ENCODE measurements at places on chromosomes 5 and 9.

DNA sequence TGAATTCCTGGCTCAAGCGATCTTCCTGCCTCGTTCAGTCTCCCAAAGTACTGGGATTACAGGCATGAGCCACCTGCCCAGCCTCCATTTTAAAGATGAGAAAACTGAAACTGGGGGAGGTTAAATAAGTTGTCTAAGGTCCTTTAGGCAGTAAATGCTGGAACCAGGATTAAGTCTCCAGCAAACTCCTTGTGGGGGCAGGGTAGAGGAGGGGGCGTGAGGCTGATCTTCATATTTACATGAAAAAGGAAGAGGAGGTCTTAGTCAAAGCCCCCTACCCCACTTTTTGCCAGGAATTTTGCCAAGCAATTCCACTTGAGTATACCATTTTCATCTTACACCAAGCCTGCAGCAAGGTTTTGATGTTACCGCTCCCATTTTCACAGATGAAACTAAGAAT, 76.6 kb upstream of the NR4A3 start:
- DNase-seq: no peak

GRCh38 chr5:156208271-156208670, 118.7 kb upstream of the SGCD start:
- DNase-seq: no peak

DNA sequence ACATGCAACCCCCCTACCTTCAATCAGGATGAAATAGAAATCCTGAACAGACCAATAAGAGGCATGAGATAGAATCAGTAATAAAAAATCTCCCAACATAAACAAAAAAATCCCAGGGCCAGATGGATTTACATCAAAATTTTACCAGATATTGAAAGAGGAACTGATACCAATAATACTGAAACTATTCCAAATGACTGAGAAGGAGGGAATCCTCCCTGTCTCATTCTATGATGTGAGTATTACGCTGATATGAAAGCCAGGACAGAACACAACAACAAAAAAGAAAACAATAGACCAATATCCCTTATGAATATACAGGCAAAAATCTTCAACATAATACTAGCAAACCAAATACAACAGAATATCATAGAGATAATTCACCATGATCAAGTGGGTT, 109.0 kb upstream of the SMC2 start:
- no peak for DNase-seq

DNA sequence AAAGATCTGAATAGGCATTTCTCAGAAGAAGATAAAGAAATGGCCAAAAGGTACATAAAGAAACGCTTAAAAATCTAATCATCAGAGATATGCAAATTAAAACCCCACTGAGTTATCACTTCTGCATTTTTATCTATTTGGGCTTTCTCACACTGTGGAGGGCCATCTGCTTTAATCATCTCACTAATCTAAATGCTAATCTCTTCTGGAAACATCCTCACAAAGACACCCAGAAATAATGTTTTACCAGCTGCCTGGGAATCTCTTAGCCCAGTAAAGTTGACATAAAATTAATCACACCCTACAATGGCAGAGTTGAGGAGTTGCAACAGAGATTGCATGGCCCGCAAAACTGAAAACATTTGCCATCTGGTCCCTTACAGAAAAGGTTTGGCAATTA, 407.9 kb upstream of the CYLC2 start:
- DNase-seq: no peak

- DNase-seq: no peak
Observed at GRCh38 chr5:139869042-139869790, 73.6 kb downstream of the PSD2 start.
